Activated CD8-positive, alpha-beta memory T cell treated with anti-CD3 and anti-CD28 coated beads for 24 hours (primary cell): ENCODE measurements at places on chromosomes 7 and 10.

DNA sequence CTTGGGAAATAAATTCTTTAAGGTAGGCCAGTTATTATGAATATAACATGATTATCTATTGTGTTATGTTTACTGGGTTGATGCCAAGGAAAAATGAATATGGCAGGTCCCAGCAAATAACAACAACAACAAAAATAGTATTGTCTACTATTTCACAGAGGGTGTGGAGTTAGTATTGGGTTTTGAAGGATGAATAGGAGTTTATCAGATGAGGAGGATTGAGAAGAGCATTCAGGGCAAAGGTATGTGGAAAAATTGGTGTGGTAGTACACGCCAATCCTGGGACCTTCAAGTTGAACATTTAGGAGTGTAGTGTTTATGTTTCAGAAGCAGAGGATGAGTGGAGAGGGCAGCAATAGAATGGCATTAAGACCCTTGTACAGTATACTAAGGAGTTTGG lies 671.9 kb downstream of the AUTS2 start:
- no peak for DNase-seq

DNA sequence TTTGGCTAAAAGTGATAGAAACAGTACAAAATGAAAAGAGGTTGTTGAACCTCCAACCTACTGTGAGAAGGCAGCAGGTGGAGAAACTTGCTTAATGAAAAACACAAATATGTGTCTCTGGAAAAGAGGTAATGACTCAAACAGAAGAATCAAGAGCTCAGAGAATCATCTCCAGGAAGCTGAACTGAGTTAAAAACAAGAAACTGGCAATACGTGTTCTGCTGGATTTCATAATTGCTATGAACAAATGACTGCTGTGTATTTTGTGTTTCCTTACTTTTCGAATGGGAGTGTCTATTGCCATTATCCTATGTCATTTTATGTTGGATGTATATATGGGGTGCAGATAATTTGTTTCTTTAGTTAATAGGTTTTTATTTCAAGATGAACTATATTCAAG lies 401.1 kb downstream of the DGKB start:
- DNase-seq, result no peak

DNA sequence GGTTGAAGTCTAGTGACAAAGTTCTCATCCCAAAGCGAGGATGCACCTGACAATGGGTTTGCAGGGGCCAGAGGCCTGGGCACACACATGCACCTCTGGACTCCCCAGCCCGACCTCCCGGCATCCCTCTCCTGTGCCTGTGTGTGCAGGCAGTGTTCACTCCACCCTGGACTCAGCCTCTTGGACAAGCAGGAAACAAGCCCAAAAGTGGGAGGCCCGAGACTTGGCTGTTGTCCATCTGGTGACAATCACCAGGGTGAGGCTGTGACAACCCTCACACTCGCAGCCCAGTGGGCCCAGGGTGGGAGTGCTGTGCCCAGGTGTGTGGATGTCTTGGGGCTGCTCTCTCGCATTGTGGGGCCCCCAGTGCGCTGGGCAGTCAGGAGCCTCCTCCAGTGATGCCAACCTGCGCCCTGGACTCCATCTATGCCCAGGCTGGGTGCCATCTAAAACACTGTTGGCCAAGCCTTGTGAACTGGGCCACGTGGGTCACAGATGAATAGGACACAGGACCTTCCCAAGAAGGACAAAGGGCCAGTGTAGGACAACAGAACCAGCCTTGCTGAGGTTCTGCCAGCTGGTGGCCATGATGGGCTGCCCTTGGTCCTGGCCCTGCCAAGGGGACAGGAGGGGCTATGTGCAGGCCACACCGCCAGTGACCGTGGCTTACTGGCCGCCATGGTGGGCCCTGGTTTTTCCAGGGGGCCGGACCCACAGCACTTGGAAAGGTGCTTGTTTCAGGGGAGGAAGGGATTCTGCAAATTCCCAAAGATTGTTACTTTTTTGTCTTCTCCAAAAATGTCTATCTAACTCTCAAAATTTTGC lies 144.3 kb downstream of the TCERG1L start:
- DNase-seq, result peak; percentile 37

- DNase-seq, result no peak
Observed at GRCh38 chr10:86857128-86857721, 100.2 kb downstream of the MMRN2 start.

- no peak for DNase-seq
Observed at GRCh38 chr7:111356941-111357340, 205.4 kb downstream of the IMMP2L start.

DNA sequence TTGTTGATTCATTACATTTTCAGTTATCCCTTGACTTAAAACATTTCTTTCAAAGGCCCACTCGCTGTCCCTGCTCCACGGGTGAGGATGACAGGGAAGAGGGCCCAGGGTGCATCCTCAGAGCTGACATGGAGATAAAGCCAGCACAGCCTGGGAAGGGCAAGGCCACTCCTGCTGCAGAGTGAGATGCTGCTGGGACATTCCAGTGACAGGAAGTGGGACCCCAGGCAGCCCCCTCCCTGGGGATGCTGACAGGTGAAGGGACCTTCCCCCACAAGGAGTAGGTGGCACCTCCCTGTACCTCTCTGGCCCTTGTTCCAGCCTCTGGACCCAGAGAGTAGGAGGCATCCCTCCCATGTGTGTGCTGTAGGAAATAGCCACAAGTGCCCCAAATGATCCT lies 97.8 kb upstream of the DDC start:
- DNase-seq, result no peak

DNA sequence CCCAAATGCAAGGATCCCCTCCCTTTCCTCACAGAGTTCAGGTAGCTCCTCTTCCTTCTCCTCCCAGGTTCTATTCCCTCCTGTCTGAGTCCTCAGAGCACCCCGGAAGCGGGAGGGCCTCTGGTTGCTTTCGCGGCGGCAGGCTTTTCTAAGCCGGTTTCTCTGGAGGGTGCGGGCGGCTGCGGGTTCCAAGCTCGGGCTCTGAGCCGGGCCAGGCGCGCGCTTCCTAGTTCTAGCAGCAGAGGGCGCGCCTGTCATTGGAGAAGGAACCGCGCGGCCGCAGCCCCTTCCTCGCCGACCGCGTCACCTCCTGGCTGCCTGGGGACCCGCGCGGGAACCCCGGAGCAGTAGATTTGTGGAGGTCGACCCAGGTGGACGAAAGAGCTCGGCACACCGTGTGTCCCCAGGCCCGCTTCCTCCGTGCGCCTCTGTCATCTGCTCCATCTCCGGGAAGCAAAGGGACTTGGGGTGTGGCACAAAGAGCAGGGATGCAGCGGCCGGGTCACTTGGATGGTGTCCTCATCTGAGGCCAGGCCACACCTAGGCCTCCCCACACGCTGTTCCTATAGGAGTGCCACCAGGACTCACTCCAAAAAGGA lies 389.0 kb upstream of the PODXL start:
- peak; percentile 59 for DNase-seq

DNA sequence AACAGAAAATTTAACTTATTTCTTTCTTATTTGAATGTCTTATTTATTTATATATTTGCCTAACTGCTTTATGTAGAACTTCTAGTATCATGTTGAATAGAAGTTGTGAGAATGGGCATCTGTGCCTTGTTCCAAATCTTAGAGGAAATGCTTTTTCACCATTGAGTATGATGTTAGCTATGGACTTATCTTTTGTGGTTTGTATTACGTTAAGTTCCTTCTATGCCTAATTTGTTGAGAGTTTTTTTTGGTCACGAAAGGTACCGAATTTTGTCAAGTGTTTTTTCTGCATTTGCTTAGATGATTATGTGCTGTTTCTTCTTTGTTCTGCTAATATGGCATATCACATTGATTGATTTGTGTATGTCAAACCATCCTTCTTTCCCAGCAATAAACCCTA lies 161.0 kb upstream of the TRIM24 start:
- no peak for DNase-seq

DNA sequence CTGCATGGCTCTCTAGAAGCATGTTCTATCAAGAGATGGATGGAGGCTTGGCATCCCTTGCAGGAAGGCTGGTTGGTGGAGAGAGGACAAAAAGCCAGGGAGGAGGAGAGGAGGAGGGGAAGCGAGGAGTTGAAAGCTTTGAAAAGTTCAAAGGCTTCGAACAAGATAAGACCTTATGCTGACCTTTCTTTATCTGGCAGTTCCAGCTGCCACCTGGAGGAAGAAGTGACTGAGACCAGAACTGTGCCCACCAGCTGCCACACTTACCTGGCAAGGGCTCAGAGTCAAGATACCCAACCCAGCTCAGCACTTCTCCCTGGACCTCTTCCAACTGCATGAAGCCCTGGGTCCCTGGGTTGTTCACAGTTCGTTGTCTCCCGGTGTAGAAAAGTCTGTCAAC lies 14.8 kb downstream of the CCL24 start:
- no peak for DNase-seq

GRCh38 chr10:70302292-70302691 lies 18.5 kb upstream of the NPFFR1 start:
- no peak for DNase-seq

GRCh38 chr10:47121336-47121735 lies 178.7 kb upstream of the GDF10 start:
- no peak for DNase-seq

DNA sequence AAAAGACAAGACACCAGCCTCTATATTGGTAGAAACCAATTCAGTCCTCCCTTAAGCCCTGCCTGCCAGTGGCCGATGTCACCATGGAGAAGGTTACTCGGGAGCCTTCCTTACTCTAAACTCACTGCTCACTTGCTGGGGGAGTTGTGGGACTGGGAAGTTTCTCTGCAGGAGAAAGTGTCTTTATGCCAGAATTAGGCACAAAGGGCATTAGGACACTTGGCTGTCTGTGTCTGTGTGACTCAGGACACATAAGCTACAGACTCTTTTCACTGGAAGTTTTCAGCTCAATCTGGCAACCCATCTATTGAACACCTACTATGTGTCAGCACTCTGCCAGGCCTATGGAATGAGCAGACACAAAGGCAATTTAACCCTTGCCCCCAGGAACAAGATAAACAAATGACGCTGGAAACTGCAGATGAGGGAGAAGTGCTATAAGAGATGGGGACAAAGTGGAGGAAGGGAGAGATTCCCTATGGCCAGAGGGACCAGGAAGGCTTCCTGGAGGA lies 49.5 kb upstream of the CACUL1 start:
- DNase-seq, result no peak

DNA sequence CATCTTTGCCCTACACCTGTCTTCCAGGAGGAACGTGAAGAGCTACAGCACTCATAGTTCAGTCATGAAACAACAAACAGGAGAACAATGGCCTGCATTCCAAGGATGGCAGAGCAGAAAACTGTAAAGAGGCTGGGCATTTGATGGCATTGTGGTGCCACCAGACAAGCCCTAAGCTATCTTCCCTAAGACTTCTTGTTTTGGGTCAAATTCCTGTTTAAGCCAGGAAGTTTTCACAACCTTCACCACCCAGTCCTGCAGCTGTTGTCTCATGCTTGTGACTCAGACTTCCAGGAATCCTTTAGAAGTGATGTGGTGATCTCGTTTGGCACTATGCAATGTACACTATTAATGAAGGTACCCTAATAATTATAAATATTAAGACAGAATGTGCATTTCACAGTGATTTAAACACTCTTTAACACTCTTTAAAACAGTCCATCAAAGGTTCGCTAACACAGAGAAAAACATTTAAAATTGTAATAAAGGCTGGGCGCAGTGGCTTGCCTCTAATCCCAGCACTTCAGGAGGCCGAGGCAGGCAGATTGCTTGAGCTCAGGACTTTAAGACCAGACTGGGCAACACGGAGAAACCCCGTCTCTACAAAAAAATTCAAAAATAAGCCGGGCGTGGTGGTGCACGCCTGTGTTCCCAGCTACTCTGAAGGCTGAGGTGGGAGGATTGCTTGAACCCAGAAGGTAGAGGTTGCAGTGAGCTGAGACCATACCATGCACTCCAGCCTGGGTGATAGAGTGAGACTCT lies 2.7 kb upstream of the HERPUD2 start:
- no peak for DNase-seq

GRCh38 chr7:20786049-20786412 lies 655 bp downstream of the SP8 start:
- no peak for DNase-seq
